ENCODE measurements at places on chromosomes 5 and 9. TPM values are rescaled to one million over a fixed set of nuclear protein-coding genes. Genes with fewer than 3 reads are reported as not detected.

NDUFS6 gene
- 87.1 TPM for total RNA-seq

SLC1A3 gene
- total RNA-seq = 70.8 TPM

- no peak for DNase-seq
- H3K27ac ChIP-seq = no peak overlapping the region
- no peak overlapping the region for H3K4me3 ChIP-seq
- H3K36me3 ChIP-seq = no peaks in the 10 kb centered on the region
Measured at GRCh38 chr9:72154468-72155285, 5.4 kb downstream of the GDA start.

DNA sequence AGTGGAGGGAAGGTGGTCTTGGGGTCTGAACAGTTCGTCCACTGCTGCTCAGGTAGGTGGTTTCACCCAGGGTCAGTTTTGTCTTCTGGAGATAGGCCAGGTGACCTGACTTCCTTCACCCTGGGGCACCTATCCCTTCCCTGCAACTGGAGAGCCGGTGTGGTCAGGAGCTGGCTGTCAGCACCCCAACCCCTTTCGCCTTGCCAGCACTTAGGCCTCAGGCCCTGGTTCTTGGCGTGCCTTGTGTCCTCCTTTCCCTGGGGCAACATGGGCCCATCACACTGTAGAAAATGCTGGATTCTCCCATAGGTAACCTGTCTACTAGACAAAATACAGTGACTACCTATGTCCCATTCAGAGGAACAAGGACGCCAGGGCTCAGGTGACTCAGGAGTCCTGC, 13.1 kb downstream of the PROP1 start:
- no peak for DNase-seq
- no peak overlapping the region for H3K27ac ChIP-seq
- H3K4me1 ChIP-seq = no peaks in the 10 kb centered on the region
- peaks cover 62% of the 10 kb centered on the region for H3K27me3 ChIP-seq
- H3K36me3 ChIP-seq = no peaks in the 10 kb centered on the region

DNA sequence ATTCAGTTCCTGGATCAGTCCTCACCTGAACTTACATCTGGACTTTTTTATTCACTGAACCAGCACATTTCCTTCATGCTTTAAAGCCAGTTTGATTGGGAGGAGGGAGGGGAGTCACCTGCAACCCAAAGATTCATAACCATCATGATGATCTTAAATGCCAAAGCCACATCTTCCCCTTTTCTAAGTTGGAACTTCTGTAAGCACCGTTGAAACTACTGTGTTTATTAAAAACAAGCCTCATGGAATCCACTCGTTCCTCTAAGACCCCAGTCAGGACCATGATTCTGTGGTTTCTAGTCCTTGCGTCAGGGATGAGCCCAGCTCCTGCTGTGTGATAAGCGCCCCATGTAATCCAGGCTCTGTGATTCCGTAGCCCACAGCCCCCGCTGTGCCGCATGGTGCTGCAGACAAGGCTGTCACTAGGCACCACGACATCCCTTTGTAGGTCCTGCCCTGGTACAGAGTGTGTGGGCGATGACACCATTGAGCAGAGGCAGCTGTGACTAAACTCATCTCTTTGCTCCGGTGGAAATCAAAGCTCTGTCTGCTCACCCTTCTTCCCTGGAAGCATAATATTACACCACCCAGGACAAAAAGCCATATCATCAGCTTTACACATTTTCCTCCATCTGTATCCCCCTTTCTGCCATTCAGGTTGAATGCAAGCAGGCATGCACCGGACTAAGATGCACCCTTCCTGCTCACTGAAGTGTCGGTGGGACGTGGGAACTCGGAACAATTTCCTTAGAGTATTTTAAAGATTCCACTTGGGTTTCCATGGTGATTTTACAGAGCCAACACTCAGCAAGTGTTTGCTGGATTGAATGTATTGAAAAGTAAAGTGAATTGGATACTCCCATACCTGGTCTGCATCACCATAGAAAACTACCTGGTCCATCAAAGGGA, 132.0 kb upstream of the FSTL4 start:
- H3K27ac ChIP-seq = no peak overlapping the region
- H3K4me3 ChIP-seq = no peak overlapping the region
- H3K36me3 ChIP-seq = no peaks in the 10 kb centered on the region
- no peaks in the 10 kb centered on the region for H3K4me1 ChIP-seq
- no peaks in the 10 kb centered on the region for H3K27me3 ChIP-seq

DNA sequence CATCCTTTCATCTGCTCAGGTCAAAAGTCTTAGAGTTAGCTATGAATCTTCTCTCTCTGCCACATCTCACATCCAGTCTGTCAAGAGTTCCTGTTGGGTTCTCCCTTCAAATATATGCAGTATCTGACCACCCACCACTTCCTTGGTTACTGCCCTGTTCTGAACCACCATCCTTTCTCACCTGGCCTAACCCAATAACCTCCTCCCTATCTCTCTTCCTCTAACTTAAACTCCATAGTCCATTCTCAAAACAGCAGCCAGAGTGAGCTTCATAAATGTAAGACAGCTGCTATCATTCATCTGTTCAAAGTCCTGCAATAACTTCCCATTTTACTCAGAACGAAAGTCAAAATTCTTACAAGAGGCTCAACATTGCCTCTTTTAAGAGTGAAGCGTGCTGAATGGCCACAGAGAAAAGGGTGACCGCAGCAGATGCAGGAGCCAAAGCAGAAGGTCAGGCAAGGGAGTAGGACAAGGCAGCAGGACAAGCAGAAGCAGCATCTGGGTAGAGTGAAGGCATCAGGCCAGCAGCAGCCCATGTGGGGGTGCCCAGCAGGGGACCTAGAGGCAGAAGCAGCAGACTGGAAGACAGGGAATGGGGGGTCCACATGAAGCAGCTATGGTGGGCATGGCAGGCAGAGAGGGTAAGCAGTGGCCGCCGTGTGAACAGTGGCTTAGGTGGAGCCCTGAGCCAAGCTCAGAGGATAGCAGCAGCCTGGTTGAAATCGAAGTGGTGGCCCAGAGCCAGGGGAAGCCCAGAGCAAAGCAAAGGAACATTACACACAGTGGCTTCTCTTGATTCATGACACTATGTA, 39.3 kb upstream of the CDC42SE2 start:
- no peak overlapping the region for H3K27ac ChIP-seq
- no peak overlapping the region for H3K4me3 ChIP-seq
- H3K27me3 ChIP-seq = no peaks in the 10 kb centered on the region
- no peaks in the 10 kb centered on the region for H3K4me1 ChIP-seq
- peak; percentile 67 for DNase-seq

- no peak overlapping the region for H3K27ac ChIP-seq
- no peak for DNase-seq
- peaks cover 8% of the 10 kb centered on the region for H3K4me1 ChIP-seq
- no peaks in the 10 kb centered on the region for H3K27me3 ChIP-seq
- H3K36me3 ChIP-seq = no peaks in the 10 kb centered on the region
- H3K4me3 ChIP-seq = no peak overlapping the region
Measured at GRCh38 chr5:143601357-143601756, 197.9 kb upstream of the NR3C1 start.

DNA sequence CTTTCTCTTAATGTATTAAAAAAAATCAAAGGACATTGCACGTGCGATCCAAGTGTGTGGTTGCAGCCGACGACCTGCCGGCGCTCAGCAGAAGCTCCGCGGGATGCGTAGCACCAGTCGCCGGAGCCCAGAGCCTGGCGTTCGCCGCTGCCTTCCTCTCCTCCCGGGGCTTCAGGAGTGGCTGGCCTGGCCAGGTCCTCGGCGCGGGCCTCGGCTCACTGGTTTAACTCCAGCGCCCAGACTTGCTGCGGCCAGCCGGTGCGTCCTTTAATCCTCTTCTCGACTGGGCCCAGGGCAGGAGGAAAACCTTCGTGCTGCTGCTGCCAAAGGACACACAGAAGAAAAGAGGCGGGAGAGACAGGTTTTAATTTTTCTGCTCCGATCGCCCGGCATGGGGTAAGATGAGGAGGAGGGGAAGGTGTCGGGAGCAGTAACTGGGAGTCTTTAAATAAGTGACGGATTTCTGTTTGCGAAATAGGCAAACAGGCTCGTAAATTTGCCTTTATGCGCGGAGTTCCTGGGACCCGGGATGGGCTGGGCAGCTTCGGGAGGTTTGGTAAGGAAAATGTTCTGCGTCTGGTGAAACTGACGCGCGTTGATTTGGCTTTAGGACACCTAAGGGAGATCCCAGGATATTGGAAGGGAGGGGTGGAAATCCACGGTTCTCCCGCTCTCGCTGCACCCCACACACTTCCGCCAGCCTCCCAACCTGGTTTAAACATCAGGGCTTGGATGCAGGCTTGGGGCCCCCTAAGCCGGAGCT, 2.3 kb downstream of the HAND1 start:
- no peak for DNase-seq
- H3K4me1 ChIP-seq = peaks cover 75% of the 10 kb centered on the region
- H3K4me3 ChIP-seq = peak overlapping the region; percentile 68

DNA sequence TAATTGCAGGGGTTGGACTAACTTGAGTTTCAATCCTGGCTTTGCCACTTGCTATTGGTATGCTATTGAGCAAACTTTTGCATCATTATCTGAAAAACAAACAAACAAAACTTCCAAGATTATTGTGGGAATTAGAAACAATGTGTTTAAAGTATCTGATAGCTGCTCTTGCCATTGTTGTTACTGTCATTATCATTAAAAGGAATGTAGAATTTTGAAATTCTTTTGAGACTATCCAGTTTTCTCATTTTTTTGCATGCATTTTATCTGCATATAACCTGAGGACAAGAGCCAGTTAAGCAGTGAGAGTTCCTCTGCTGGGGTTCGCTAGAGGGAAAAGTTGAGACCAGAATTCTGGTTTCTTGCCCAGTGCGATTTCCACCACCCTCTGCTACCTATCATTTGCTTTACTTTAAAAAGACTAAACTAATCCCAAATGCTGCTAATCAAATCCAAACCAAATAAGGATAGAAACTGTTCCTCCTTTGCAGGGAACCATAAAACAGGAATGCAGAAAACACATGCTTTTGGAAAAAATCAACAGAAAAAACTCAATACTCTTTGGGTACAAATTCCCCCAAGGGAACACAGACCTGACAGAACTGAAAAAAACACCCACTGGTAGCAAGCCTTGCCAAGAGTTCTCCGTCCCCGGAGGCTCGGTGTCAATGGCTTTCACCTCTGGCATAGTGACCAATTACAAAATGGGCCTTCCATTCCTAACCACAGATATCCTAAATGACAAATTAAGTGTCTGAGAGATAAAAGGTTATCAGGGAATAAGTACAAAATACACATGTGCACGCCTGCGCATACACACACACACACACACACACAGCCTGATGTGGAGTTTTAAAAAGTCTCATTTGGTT, 373.7 kb downstream of the ARL15 start:
- no peaks in the 10 kb centered on the region for H3K4me1 ChIP-seq
- H3K27ac ChIP-seq = no peak overlapping the region
- H3K4me3 ChIP-seq = no peak overlapping the region

DNA sequence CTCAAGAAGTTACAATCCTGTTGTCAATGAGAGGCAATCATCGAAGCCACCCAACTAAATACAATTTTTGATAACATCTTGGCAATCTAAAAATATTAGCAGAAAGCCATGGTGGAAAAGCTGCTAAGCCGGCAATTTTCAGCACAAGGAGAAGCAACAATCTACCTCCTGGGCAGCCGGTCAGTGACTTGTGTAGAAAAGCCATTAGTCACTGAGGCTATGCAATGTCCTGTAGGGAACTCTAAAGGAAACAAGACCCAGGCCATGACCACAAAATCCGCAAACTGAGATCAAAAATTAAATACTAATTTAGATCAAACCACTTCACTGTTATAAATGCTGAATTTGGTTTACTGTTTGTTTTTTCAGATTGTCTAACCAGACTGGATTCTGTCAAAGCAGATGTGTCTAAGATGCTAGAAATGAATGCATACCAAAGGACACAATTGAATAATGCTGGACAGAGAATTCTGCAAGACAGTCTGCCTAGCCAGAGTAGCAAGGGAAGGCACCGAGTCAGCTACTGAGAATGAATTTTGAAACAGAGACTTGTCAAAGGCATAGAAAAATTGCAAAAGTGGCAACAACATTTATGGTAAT, 384.8 kb downstream of the PRELID2 start:
- no peak overlapping the region for H3K27ac ChIP-seq
- H3K27me3 ChIP-seq = no peaks in the 10 kb centered on the region
- H3K4me3 ChIP-seq = no peak overlapping the region
- no peaks in the 10 kb centered on the region for H3K4me1 ChIP-seq

DNA sequence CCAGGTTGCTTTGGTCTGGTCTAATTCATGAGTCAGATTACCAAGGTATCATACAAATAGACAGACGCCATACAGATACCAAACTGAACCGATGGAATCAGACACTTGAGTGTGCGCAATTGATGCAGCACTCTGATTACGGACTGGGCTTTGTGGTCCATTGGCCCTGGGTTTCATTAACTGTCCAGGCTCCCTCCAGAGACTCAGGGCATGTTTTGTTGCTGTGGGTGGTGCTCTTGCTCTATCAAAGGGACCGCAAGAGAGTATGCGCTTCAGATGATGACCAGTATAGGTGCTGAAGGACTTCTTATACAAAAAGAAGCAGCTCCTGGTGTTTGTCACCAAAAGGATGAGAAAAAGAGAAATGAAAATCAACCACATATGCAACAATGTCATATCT, 36.9 kb upstream of the ANKRD55 start:
- H3K4me3 ChIP-seq = no peak overlapping the region
- H3K36me3 ChIP-seq = no peaks in the 10 kb centered on the region

DNA sequence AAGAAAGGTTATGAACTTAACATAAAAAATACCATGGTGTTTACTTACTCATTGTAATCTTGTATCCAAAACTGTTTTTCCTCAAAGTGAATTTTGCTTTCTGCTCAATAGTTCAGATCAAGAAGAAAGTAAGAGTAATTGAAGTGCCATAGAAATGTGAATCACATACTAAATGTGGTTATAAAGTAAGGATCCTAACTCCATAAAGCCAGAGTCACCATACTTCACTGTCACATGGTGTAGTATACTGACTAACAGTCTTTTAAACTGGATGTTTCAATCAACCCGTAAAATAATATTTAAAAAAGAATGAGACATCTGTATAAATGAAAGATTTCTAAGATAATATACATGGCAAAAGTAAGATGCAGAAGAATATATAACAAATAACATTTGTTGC, 72.1 kb downstream of the NIPBL start:
- DNase-seq = no peak
- peaks cover 58% of the 10 kb centered on the region for H3K4me1 ChIP-seq
- H3K27me3 ChIP-seq = no peaks in the 10 kb centered on the region
- H3K27ac ChIP-seq = no peak overlapping the region
- no peaks in the 10 kb centered on the region for H3K36me3 ChIP-seq
- H3K4me3 ChIP-seq = no peak overlapping the region

- no peak for DNase-seq
- H3K4me3 ChIP-seq = no peak overlapping the region
- H3K27ac ChIP-seq = no peak overlapping the region
- H3K27me3 ChIP-seq = peaks cover 8% of the 10 kb centered on the region
- no peaks in the 10 kb centered on the region for H3K36me3 ChIP-seq
Measured at GRCh38 chr5:128446-128845, 36.5 kb downstream of the PLEKHG4B start.
